Renal cortex interstitium (tissue), 15 donors: ENCODE measurements at places on chromosomes 6 and 20. TPM values are rescaled to one million over a fixed set of nuclear protein-coding genes. Genes with fewer than 3 reads are reported as not detected.

- no peak for DNase-seq
Observed at GRCh38 chr6:33057222-33058150, 16.0 kb downstream of the HLA-DPA1 start.

DNA sequence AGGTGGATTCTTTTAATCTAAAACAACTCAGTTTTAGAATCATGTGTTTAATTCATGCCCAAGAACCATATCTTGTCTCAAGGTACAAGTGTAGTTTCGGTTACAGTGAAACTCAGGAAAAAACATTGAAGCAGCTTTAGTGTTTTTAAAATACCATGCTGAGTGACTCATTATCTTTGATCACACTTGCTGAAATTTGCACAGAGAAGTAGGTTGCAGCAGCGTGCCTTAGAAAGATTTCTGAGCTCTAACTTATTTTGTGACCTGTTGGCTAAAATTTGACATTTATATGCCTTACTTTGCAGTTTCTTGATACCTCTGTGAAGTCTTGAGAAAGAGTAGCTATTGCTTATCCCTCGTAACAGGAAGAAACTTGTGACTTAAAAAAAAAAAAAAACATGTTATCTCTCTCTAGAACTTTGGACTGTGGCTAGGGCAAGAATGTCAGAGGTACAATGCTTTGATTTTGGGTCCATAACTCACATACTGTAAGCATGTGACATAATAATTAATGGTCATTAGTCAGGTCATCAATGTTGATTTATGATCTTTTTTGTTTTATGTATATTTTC is 34.5 kb upstream of the FUCA2 start:
- no peak for DNase-seq

GRCh38 chr6:6057442-6058053 is 50.8 kb upstream of the NRN1 start:
- DNase-seq: peak; percentile 42

- no peak for DNase-seq
Observed at GRCh38 chr6:5179917-5180316, 80.8 kb downstream of the LYRM4 start.

DNA sequence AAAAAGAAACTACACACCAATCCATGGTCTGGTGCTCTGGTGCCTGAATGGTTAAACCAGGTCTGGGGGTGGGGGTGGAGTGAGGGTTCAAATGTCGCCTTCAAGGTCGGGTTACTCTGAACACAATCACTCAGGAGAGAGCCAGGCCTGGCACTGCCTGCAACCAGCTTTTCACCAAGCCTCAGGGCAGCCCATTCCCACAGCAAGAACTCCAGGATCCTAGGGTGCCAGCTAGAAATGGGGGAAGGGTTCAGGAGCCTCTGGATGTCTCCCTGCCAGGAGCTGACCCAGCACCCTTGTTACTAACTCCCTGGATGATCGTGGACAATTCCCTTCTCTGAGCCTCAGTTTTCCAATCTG is 6.7 kb downstream of the SDC4 start:
- no peak for DNase-seq

DNA sequence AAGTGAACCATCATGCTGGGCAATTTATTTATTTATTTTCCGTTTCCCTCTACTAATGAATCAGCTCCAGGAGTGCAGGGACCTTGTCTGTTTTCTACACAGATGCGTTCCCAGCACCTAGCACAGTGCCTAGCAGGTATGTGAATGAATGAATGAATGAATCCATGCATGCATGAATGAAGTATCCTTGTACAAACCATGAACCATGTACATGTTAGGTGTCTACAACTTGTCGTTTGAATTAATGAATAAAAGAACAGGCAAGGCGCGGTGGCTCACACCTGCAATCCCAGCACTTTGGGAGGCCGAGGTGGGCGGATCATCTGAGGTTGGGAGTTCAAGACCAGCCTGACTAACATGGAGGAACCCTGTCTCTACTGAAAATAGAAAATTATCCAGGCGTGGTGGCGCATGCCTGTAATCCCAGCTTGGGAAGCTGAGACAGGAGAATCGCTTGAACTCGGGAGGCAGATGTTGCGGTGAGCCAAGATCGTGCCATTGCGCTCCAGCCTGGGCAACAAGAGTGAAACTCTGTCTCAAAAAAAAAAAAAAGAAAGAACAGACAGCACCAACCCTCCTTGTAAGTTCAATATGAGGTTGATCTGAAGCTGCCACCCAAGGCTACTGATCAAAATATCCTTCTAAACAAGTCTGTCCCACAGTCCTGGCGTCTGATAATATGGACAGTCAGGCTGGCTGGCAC is 27.3 kb upstream of the SLC9A8 start:
- no peak for DNase-seq

CST5 gene
- 0.25 TPM for polyA plus RNA-seq

CAP2 gene
- polyA plus RNA-seq: 13.3 TPM

TPD52L1 gene
- polyA plus RNA-seq: 83.7 TPM

ULBP3 gene
- 9.6 TPM for polyA plus RNA-seq

TDRD6 gene
- polyA plus RNA-seq: 3.6 TPM

GATA5 gene
- polyA plus RNA-seq: 6.3 TPM

DNA sequence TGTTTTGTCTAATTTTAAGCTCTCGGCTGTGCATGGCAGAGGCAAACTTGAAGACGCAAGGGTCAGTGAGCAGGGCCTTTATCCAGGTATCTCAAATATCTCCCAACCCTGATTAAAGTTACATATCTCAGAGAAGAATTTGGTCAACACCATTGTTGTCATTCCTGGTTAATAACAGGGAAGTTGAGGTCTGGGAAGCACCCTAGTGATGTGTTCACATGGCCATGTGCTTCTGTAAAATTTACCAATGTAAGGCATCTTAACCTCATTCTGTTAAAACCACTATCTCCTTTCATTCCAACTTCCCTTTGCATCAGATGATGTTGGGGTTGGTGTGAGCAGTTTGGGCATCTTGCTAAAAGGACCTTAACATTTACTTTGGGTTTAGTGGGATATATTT is 4.0 kb upstream of the FAM110A start:
- DNase-seq: no peak

TMEM200A gene
- 42.3 TPM for polyA plus RNA-seq

GRCh38 chr20:22770241-22770800 is 185.9 kb upstream of the FOXA2 start:
- DNase-seq: no peak

GRCh38 chr6:17431581-17431980 is 38.2 kb downstream of the CAP2 start:
- no peak for DNase-seq

BTNL2 gene
- 1.9 TPM for polyA plus RNA-seq

DNA sequence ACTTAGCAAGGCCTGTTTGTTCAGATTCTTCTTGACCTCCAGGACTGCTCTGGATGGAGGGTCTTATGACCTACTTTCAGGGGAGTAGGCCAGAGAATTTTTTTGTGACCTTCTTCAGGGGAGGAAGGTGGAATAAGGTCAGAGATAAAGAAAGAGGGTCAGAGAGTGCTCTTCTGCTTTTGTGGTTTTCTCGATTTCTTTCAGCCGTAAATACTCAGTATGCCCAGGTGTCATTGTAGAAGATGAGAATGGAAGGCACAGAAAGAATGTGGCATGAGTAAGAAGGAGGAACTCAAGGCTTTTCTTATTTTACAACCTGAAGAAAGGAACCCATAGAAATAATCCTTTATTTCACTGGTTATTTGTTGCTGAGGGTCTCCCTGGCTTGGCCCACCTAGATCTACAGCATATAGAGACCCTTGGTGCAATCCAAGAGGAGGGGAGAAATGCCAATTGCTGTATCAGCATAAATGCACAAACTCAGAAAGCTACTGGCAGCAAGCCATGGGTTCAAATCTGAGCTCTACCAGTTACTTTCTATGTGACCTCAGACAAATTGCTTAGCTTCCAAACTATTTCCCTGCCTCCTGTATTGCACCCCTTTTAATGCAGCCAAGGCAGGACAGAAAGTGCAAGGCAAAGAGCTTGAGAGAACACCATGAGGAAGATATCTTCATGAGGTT is 68.0 kb downstream of the OLIG3 start:
- DNase-seq: no peak

DNA sequence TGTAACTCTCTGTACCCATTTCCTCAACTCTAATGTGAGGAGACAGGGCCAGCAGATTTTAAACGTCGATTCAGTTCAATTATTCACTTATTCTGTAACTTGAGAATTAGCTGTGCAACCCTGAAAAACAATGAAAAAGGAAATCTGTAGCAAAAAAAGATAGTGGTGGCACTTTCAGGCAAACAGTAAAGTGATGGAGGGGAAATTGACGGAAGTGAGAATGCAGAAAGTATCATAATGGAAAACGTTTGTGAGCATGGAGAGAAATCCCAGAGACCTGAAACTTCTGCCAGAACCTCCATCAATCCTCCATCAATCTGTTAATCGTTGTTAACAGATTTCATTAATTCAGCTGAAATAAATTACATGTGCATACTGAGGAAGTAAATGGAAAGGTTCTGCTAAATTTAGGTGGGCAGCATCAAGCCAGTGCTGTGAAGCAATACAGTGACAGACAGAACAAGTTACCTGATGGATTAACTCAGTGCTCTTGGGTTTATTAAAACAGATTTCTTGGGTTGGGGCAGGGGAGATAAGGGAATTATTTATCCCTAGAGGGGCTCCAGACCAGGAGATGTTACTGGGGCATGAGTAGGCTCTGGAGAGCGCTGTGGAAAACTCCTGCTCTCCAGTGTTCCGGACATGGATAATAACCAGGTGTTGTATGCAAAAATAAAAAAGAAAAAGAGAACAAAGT is 17.5 kb downstream of the KIZ start:
- no peak for DNase-seq

PARD6B gene
- polyA plus RNA-seq: 18.5 TPM

GRCh38 chr6:36241728-36242127 is 28.1 kb upstream of the PNPLA1 start:
- no peak for DNase-seq

- no peak for DNase-seq
Observed at GRCh38 chr20:59809630-59810448, 123.6 kb downstream of the SYCP2 start.

DNA sequence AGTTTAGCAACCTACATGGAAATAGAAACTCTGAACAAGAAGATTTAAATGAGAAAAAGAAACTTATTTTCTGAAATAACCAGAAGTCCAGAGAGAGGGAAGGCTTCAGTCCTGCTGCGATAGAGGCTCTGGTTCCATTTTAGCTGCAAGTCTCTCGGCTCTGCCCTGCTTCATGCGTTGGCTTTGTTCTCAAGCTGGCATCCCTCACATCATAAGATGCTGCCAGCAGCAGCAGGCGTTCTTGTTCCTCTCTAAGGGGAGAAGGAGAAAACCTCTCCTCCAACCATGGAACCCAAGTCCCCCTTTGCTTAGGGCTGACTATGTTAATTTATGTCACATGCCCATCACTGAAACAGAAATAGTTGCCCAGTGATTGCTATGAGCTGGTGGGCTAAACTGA is 46.4 kb upstream of the PMEPA1 start:
- no peak for DNase-seq

GRCh38 chr6:3312604-3313231 is 54.0 kb downstream of the PSMG4 start:
- no peak for DNase-seq

GRCh38 chr6:54481091-54481490 is 172.8 kb downstream of the TINAG start:
- DNase-seq: no peak

GRCh38 chr6:34161857-34162515 is 16.1 kb upstream of the GRM4 start:
- no peak for DNase-seq

OR2B6 gene
- 0.20 TPM for polyA plus RNA-seq

GRCh38 chr6:84304881-84305280 is 77.4 kb upstream of the CEP162 start:
- DNase-seq: no peak

B3GALT4 gene
- polyA plus RNA-seq: 2.6 TPM

GRCh38 chr6:117605169-117605826 is 3.0 kb upstream of the GOPC start:
- no peak for DNase-seq

GRCh38 chr6:34315780-34316179 is 67.0 kb upstream of the SMIM29 start:
- DNase-seq: no peak

- no peak for DNase-seq
Observed at GRCh38 chr6:111823831-111824607, 49.2 kb downstream of the FYN start.

DNA sequence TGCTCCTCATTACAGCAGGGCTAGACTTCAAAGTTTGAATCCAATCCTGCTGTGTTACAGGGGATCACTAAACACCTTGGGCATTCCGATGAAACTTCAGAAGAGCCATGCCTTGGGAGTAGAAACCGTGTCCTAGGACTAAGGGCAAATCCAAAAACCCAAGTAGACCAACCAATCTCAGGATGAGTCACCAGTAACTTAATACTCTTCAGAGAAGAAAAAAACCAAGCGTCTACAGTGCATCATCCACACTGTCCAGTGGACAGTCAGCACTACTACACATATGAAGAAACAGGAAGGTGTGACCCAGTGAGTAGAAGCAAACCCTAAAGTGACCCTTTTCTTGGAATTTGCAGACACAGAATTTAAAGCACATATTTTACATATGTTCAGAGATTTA is 39.5 kb upstream of the VAPB start:
- no peak for DNase-seq

LPA gene
- polyA plus RNA-seq: 0.19 TPM

GRCh38 chr20:20405623-20406022 is 37.7 kb downstream of the INSM1 start:
- DNase-seq: no peak

SLCO4A1 gene
- polyA plus RNA-seq: 4.2 TPM

- no peak for DNase-seq
Observed at GRCh38 chr6:131197716-131198115, 62.4 kb downstream of the AKAP7 start.

GRCh38 chr20:57150559-57150958 is 115.9 kb downstream of the BMP7 start:
- no peak for DNase-seq

DLK2 gene
- 0.73 TPM for polyA plus RNA-seq

DNA sequence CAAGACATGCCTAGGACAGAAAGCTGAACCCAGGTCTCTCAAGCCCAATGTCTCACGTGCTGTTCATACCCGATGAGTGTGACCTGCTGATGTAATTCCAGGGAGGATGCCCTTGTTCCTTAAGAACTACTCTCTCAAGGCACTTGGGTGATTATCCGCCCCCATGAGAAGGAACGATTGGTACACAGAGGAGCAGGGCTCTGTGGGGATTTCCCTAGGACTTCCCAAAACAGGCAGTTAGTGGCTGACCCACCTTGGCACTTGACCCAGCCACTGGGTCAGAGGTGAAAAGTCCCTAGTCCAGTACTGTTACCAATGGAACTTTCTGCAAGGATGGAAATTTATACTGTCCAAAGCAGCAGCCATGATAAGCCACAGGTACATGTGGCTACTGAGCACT is 9.2 kb upstream of the BPIFB6 start:
- DNase-seq: no peak

- no peak for DNase-seq
Observed at GRCh38 chr6:56381801-56382251, 134.4 kb upstream of the COL21A1 start.

GRCh38 chr6:170512249-170512648 is 40.9 kb downstream of the PSMB1 start:
- no peak for DNase-seq

DNA sequence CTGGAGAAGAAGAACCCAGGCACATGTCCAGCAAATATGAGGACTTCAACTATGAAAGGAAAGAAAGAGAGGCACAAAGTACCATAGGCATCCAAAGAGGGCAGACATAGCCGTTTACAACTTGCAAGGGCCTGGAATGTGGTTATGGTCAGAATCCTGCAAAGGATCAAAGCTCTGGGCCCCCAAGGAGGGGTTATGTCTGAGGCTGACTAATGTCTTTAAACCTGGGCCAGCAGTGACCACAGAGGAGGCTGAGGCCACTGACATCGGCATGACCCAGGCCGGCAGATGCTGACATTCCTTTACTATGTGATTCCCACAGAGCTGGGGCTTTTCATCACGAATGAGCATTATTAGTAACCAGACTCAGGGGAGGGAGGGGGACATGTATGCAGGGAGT is 861.1 kb downstream of the DHX35 start:
- no peak for DNase-seq
